ENCODE measurements at places on chromosomes 2 and 18. TPM values are rescaled to one million over a fixed set of nuclear protein-coding genes. Genes with fewer than 3 reads are reported as not detected.

Gene DOCK10
- 6.7 TPM for total RNA-seq

Gene GLI2
- total RNA-seq = 2.9 TPM

GRCh38 chr2:159071190-159071915 is 102.9 kb downstream of the TANC1 start:
- no peak for DNase-seq

- no peak for DNase-seq
These were observed 1.7 kb downstream of the INPP5D start for GRCh38 chr2:233061591-233062450.

DNA sequence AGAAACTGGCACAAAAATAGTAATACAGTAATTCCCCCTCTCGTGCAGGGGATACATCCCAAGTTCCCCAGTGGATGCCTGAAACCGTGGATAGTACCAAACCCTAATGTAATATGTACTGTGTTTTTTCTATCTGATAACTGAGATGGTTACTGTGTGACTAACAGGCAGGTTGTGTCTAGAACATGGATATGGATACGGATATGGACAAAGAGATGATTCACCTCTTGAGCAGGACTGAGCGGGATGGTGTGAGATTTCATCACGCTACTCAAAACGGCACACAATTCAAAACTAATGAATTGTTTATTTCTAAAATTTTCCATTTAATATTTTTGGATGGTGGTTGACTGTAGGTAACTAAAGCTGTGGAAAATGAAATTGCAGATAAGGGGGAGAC is 3.4 kb downstream of the MBD1 start:
- DNase-seq = no peak

GRCh38 chr2:86789687-86790133 is 1.0 kb downstream of the CD8A start:
- DNase-seq = no peak

- no peak for DNase-seq
These were observed 3.3 kb downstream of the AFG3L2 start for GRCh38 chr18:12373771-12374116.

DNA sequence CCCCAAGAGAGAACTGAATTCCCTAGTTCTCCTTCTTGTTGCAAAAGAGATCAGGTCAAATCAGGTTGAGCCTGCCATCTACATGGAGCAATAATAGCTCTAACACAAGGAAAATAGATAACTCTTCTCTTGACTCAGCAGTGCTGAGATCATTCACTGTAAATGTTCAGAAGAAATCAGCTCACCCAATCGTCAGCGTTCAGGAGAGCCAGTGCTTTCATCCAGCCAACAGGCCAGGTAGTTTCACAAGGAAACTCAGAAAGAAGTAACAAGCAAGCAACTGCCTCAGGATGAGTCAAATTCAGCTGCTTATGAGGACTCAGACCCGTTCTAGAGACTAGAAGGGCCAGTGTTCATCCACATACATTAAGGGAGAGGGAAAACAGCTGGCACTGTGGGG is 5.9 kb downstream of the LMAN2L start:
- DNase-seq = no peak

DNA sequence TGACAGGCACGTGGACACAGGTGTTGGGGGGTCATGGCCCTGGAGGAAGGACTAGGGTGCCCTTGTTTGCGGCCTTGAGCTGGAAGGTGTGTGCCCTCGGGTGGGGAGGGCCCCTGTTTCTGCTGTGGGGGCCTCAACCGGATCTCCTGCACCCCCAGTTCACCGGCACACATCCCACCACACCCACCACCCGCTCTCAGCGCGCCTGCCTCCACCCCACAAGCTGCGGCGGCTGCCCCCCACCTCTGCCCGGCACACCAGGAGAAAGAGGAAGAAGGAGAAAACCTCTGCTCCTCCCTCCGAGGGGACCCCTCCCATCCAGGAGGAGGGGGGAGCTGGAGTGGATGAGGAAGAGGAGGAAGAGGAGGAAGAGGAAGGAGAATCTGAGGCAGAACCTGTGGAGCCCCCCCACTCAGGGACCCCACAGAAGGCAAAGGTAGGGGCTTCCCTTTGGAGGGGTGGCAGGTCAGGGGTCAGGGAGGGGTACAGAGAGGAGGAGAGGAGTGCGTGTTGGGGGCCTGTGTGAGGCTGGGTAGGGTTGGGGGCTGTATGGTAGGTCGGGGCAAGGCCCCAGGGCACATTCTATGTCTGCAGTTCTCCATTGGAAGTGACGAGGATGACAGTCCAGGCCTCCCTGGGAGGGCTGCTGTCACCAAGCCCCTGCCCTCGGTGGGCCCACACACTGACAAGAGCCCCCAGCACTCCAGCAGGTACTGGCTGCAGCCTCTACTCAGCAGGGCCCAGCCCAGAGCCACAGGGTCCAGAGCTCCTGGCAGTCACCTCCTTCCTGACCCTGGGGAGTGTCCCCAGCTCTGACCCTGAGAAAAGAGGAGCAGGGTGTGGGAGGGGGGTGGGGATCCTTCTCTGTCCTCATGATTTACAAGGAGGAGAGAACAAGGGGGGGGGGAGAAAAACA is 1.8 kb downstream of the SLC4A3 start:
- DNase-seq = peak; percentile 14

GRCh38 chr18:11553098-11553940 is 56.1 kb upstream of the SLC35G4 start:
- DNase-seq = no peak

Data from uterus (tissue), 4 donors.